ENCODE measurements at places on chromosomes 7 and 10.

GRCh38 chr10:64690194-64690593 is 1169.0 kb downstream of the REEP3 start:
- no peak for DNase-seq

- no peak for DNase-seq
These were observed 63.3 kb downstream of the CALML3 start for GRCh38 chr10:5588080-5588453.

DNA sequence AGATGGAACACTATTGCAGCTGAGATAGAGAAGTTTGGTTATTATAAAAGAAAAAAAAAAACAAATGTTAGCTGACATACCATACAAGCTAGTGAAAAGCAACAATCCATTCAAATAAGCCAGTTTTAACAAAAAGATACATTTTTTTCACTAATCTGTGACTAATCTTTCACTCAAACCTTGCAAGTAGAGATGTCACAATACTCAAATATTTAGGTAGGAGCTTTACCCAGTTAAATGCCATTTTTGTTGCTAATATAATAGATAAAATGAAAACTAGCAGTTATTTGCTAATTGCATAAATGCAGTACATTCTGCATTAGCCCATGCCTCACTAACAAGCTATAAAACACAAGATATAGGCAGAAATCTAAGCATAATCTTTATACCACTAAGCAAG is 123.6 kb downstream of the BTAF1 start:
- DNase-seq, result no peak

GRCh38 chr7:98748090-98748489 is 121.7 kb downstream of the TMEM130 start:
- DNase-seq, result no peak

- no peak for DNase-seq
These were observed 105.8 kb downstream of the ZWINT start for GRCh38 chr10:56255298-56255697.

- no peak for DNase-seq
These were observed 75.3 kb upstream of the STEAP1 start for GRCh38 chr7:90078921-90079320.

DNA sequence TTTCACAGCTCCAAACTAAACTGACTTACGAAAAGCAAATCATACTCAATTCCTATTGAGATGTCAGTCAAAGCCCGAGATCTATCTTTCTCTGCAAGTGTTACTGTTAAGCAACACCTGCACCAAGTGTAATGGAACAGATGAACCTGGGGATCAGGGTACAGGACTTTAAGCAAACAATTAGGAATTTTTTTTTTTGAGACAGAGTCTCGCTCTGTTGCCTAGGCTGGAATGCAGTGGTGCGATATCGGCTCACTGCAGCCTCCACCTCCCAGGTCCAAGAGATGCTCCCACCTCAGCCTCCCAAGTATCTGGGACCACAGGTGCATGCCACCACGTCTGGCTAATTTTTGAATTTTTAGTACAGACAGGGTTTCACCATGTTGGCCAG is 14.9 kb downstream of the YWHAG start:
- no peak for DNase-seq

GRCh38 chr10:127332631-127333030 is 136.2 kb upstream of the INSYN2A start:
- no peak for DNase-seq

DNA sequence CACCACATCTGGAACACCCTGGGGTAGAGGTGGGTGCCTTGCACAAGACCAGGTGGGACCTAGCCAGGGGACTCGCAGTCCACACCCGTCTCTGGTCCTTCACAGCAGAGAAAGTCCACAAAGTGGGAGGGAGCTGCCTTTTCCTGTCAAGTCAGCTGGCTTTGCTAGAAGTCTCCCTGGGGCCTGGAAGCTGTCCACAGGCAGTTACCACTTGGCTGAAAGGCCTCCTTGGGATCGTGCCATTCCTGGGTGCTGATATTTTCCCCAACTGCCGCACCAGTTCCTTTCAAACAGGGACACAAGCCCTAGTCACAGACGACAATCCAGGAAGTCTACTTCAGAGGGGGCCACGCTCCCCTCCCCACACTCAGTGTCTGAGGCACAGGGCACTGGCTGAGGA is 75.4 kb downstream of the AFAP1L2 start:
- no peak for DNase-seq

DNA sequence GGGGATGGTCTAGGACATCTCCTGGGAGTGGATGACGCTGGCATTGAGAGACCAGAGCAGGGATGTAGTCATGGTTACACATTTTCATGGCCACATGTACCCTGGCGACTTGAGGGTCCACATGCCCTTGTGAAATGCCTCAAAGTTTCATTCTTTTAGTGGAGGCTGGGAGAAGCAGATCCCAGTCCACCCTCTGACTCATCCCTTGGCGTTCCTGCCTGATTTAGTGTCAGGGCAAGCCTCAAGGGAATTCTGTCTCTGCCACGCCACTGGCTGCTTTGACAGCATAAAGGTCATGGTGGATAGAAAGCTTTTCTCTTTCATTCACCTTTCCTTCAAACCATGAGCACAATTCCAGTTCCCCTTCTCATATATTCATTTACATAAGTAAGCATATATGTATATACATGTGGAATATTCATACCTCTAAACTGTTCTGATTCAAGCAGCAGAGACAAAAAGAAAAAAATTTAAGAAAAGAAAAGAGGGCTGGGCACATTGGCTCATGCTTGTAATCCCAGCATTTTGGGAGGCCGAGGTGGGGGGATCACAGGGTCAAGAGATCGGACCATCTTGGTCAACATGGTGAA is 21.8 kb upstream of the KIF5B start:
- no peak for DNase-seq

DNA sequence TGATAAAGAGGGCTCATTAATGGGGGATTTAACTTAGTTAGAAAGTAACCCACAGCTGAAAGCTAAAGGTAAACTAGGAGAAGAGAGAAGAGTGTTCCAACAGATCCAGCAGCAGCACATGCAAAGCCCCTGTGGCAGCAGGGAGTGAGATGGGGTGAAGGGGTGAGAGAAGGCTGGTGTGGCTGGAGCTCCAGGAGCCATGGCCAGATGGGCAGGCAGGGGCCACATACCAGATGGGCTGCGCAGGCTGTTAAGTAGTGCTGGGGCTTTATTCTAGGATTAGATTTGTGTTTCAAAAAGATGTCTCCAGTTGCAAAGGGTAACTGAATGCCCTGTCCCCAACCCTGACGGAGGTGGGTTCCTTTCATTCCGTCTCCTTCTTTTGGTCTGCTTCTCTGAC is 33.2 kb downstream of the HIF1AN start:
- no peak for DNase-seq

GRCh38 chr10:119754936-119755335 is 29.1 kb downstream of the INPP5F start:
- no peak for DNase-seq

- DNase-seq, result no peak
These were observed 117.3 kb downstream of the PTPRN2 start for GRCh38 chr7:158470336-158470735.

DNA sequence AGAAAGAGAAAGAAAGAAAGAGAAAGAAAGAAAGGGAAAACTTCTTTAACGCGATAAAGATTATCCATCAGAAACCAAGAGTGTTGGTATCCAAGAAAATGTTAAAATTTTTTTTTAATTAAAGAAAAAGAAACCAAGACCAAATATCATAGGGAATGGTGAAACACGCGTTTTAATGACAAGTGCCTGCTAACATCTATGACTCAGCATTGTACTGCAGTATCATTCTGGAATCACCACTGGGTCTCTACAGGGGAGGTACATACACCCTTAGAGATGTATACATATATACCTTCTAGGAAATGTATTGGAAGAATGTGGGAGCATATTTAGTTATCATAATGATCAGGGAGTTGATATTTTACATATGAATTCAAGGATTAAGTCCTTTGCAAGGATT is 32.1 kb upstream of the PIK3AP1 start:
- no peak for DNase-seq

DNA sequence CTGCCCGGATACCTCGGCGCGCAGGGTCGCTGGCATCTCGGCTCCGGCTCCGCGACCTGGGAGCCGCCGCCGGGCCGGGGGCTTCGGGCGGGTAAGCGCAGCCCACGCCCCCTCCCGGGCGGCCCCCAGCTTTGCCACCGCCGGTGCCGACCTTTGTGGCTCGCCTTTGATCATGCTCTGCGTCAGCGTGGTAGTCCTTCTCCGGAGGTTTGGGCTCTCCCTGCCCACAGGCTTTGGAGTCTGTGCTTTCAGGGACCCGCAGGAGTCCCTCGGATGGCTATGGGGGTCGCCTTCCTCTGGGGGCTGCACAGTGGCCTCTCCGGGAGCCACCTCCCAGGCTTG is 7.3 kb downstream of the ATP6V1F start:
- DNase-seq, result no peak

- DNase-seq, result no peak
These were observed 559.0 kb upstream of the ADARB2 start for GRCh38 chr10:2296179-2296891.
